ENCODE measurements at places on chromosomes 13 and 19. TPM values are rescaled to one million over a fixed set of nuclear protein-coding genes. Genes with fewer than 3 reads are reported as not detected.

DNA sequence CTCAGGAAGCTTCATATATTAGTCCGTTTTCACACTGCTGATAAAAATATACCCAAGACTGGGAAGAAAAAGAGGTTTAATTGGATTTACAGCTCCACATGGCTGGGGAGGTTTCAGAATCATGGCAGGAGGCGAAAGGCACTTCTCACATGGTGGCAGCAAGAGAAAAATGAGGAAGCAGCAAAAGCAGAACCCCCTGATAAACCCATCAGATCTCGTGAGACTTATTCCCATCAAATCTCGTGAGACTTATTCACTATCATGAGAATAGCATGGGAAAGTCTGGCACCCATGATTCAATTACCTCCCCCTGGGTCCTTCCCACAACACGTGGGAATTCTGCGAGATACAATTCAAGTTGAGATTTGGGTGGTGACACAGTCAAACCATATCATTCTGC lies 23.1 kb downstream of the FLT3 start:
- no peak for DNase-seq

GRCh38 chr13:79973533-79973963 lies 367.4 kb downstream of the SPRY2 start:
- DNase-seq: peak; percentile 48

DNA sequence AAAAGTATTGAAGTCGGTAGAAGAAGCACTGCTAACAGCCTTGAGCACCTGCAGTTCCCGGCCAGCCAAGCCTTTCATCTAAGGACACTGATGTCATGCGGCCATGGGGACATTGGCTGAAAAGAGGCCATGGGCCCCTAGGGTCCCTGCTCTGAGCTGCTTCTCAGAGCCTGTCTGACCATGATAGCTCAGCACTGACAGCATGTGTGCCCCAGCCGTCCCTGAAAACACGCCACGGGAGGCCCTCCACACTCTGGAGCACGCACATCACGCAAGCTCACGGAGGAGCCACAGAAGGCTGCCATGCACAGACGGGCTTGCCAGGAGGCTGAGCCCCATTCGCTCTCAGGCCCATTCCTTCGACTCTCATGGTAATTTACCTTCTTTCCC lies 51.8 kb downstream of the MLLT1 start:
- DNase-seq: no peak

DNA sequence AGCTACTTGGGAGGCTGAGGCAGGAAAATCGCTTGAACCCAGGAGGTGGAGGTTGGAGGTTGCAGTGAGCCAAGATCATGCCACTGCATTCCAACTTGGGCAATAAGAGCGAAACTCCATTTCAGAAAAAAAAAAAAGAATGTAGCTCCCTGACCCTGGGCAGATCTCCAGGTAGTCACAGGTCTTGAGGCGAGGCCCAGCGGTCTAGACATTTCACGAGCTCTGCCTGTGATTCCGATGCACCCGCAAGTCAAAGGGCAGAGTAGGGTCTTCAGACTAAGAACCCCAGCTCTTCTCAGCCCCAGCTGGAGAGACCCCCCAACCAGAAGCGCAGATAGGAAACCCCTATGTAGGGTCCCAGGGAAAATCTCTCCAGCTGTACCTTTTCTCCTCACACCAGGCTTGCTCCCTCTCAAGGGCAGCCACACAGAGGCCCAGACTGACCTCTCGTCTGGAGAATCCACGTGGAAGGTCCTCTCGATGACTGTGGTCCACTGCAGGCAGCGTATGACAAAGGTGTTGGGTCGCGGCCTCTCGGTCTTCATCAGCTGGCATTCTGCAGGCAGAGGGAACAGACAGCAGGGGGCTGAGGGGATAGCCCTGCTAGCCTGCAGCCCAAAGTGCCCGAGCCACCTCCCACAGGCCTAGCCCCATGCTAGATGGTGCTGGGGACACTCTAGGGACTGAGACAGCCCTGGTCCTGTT lies 28.4 kb upstream of the CCNP start:
- DNase-seq: no peak

DNA sequence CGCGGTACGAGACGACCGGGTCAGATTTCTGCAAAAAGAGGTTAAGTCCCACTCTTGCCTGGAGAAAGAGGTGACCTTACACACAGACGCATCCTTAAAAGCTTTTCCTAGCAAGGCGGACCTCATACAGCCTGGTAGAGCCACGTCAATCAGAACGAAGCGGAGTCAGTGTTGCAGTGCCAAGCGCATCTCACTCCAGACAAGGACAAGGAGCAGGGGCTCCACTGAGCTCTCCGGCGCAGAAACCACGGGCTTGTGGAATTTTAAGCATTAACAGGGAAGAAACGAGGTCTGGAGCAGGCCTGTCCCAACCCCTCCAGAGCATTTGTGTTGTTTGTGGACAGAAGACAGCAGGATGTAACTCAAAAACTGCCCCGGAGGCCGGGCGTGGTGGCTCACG lies 7.1 kb downstream of the EEF2 start:
- DNase-seq: no peak

Gene KLK4
- total RNA-seq: not detected

Gene IQCN
- 10.2 TPM for total RNA-seq

Data from A673 (cell line).